ENCODE measurements at places on chromosomes 7 and 10. TPM values are rescaled to one million over a fixed set of nuclear protein-coding genes. Genes with fewer than 3 reads are reported as not detected.

The CHAT gene
- not detected for total RNA-seq

The ELMO1 gene
- 1.8 TPM for total RNA-seq

The HTR7 gene
- total RNA-seq = 0.10 TPM

The RASSF4 gene
- total RNA-seq = 1.6 TPM

The TMEM213 gene
- total RNA-seq = not detected

The ADGRA1 gene
- total RNA-seq = 0.09 TPM

The IFIT2 gene
- 3.3 TPM for total RNA-seq

The TWIST1 gene
- total RNA-seq = 3.8 TPM

The OPN1SW gene
- total RNA-seq = not detected

The CDCA7L gene
- 15.7 TPM for total RNA-seq

The FANK1 gene
- total RNA-seq = 3.7 TPM

The RNLS gene
- total RNA-seq = 8.0 TPM

Measured in A549 treated with CORT108297 at 1 μM for 4 hours (cell line).